ENCODE measurements at places on chromosomes 2 and 18.

GRCh38 chr2:233857511-233858141 is 3.3 kb upstream of the HJURP start:
- DNase-seq: no peak

DNA sequence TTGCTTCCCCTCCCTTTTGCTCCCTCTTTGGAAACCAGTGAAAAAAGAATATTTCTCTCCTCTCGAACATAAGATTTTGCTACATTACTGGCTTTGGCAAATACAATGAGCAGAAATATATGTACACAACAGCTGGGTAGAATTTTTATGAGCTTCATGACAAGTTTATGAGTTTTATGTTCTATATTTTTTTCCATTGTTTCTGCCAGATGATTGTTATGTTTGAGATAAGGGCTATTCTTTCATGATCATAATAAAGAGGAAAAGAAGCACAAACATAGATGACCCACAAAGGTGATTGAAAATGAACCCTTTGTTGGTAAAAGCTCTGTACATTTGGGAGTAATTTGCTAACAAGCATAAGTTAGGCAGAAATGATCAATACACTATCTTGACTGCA is 14.8 kb upstream of the TFPI start:
- DNase-seq: no peak

GRCh38 chr2:233803994-233804393 is 25.9 kb downstream of the MROH2A start:
- no peak for DNase-seq

GRCh38 chr2:232487385-232488096 is at the start of gene ECEL1:
Gene ECEL1, minus strand, starts transcription at chr2:232487834. Its CDS starts 1,181 bp downstream, at chr2:232486653.
- no peak for DNase-seq

DNA sequence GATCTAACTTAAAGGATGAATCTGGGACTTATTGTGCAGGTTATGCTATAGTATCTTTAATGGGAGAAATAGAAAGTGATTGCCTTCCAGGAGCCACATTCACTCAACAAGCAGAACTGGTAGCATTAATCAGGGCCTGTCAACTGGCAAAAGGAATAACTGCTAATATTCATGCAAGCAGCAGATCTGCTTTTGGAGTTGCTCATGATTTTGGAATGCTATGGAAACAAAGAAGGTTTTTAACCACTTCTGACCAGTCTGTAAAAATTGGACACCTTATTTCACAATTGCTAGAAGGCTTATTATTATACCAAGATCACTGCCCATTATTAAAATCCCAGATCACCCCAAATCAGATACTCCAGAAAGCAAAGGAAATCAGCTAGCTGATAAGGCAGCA is 200.4 kb downstream of the MREG start:
- DNase-seq: no peak

DNA sequence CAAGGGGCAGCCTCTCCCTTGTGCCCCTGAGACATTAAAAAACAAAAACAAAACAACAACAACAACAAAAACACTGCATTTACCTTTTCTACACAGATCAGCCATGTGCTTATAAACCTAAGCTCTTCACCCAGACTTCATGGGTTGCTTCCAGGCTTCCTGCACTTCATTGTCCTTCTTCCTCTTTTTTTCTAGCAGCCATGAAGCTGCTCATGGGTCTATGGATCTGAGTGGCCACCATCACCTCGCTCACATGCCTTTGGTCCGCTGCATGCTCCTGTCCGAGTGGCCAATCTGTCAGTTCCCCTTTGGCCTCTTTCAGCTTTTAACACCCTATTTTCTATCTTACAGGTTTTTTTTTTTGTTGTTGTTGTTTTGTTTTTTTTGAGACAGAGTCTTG is 9.0 kb upstream of the TET3 start:
- DNase-seq: no peak

Data from stimulated activated CD8-positive, alpha-beta memory T cell treated with anti-CD3 and anti-CD28 coated beads, Interleukin-12 subunit alpha, Interleukin-12 subunit beta, amount 100 ng/mL, for 4 hours (primary cell).